ENCODE measurements at places on chromosomes 7 and 10.

DNA sequence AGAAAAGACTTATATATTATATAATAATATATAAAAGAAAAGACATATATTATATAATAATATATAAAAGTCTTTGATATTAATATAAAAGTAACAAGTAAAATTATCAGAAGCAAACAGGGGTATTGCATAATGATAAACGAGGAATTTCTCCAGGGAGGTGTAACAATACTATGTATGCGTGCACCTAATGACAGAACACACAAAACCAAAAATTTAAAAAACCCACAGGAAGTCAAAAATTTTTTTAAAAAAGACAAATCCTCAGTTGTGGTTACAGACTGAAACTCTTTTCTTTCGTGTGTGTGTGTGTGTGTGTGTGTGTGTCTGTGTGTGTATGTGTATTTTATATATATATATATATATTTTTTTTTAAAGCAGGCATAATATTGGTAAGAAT lies 279.2 kb upstream of the DPP6 start:
- DNase-seq, result no peak

DNA sequence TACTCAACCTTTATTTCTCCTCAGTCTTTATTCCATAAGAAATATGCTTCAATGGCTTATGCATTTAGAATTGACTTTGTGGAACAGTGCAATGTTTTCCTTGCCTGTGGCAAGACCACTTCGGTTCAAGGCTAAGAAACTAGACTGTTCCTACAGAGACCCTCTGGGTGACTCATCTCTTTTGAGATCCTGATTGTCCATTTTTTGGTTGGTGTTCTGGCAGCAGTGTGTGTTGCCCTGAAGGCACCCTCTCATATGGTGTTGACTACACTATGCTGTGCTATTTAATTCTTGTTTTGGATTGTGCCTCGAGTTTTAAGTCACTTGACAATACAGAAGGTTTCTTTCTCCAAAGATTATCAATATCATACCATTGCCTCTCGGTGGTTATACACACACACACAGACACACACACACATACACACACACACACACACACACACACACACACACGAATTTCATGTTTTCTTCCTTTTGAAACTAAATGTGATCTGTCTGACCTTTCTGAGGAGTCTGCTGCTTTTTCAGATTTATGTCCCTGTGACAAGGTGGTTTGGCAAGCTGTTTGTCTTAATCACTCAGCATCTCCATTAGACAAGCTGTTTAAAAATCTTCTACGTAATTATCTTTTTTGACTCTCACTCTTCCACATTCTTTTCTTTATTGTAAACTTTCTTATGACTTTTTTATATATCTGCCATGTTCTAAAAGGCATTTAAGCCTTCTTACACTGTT lies 187.2 kb downstream of the VTI1A start:
- DNase-seq, result no peak

- DNase-seq, result no peak
These were observed 368.1 kb downstream of the RPS24 start for GRCh38 chr10:78401624-78402367.

- no peak for DNase-seq
These were observed 1.3 kb downstream of the LDB1 start for GRCh38 chr10:102118867-102119266.

DNA sequence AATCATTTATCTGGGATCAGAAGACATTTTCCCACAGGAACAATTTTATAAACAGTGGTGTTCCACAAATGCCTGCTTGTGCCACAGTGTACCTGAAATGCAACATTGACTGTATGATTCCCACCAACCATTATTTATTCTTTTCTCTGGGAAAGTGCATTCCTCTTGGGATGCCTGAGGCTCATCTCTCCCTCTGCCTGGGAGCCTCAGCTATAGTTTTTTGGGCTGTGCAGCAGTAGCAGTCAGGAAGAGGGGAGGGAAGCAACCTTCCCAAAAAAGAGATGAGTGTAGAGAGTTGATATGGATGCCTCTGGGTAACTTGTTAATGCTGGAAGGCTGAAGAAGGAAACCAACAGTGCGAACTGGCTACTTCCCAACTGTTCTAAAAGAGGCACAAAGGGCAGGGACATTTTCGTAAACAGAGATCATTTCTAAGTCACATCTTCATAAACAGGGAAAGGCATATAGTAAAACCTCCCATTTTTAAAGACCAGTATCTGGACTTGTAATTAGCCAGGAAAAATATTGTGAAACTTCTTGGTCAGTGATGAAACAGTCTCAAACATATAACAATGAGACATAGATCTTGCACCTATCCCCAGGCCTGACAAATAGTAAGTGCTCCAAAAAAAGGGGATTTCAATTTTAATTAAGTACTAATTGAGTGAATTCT lies 1.4 kb upstream of the CALD1 start:
- DNase-seq, result no peak

DNA sequence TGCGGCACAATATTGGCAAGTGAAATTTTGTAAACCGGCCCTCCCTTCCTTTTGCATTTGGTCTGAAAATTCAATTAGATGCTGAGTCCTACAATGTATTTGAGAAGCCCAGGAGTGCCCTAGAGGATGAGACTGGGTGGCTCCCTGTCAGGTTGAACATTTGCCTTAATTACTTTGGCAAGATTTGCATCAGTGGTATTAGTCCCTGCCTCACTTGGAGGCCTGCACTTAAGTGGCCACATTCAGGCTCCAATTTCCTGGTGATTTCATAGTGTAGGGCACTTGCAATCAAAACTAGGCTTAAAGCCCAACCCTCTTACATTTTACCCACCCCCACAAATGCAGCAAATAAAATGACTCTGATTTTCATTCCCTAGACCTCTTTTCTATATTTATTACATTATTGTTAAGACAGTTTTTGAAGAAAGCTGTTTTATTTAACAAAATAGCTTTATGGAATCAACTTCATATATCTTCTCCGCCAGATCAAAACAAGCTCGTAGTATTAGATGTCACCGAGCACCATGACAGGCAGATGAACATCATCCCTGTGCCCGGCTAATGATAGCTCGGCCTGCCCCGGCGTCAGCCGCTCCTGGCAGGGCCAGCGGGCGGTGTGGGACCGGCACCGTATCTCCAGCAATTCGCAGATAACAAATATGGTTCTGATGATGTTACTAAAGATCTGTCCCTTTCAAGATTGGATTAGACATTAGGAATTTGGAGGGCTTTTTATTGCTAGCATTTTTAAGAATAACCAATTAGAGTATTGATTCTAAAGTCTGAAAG lies 73.6 kb downstream of the EGFR start:
- no peak for DNase-seq

DNA sequence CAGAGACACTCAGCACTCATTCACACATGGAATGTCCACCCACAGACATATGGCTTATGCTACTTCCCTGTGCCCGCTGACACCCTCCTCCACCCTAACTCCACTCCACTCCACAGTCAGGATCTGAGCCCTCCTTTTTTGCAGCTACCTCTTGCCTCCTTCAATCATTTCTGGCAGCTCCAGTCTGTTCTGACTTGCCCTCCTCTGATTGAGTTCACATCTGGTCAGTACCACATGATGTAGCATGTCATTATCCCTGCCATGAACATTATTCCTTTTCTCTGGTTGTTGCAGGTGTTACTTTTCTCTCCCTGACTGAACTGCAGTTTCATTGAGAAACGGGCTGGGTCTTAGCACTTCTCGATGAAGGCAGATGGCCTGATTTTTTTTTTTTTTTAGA lies 130.1 kb upstream of the EGR2 start:
- DNase-seq, result no peak

DNA sequence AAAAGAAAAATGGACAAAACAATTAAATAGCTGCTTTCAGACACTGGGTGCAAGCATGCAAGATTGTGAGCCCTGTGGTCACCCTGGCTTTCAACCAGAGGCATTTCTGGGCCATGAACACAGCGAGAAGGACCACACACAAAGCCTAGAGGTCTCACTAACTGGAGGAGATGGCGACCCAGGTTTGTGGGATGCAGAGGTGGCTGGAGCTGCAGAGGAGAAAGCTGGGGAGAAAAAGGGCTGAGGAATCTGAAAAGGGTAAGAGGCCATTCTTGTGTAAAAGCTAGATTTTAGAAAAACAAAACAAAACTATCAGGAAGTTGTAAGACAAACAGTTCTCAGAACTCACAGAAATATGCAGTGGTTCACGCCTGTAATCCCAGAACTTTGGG lies 30.1 kb upstream of the PTPRN2 start:
- DNase-seq, result no peak

GRCh38 chr7:16935341-16935735 lies 53.6 kb upstream of the AGR3 start:
- DNase-seq, result no peak

DNA sequence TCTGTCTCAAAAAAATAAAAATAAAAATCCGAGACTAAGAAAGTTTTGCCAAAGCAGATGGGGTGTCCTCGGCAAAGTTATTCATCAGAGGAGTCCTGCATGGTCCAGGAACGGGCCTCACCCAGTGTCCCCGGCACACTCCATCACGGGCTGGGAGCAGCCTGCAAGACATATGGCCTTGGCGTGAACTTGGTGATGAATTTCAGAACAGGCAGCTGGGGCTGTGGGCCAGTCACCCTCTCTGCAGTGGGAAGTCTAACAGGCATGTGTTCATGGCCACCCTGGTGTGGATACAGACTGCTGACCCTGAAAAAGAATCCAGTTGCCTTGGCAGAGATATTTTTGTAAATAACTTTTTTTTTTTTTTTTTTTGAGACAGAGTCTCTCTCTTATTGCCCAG lies 34.7 kb downstream of the NPTX2 start:
- no peak for DNase-seq

- DNase-seq, result no peak
These were observed 189.3 kb downstream of the ABCA13 start for GRCh38 chr7:48360574-48360973.

DNA sequence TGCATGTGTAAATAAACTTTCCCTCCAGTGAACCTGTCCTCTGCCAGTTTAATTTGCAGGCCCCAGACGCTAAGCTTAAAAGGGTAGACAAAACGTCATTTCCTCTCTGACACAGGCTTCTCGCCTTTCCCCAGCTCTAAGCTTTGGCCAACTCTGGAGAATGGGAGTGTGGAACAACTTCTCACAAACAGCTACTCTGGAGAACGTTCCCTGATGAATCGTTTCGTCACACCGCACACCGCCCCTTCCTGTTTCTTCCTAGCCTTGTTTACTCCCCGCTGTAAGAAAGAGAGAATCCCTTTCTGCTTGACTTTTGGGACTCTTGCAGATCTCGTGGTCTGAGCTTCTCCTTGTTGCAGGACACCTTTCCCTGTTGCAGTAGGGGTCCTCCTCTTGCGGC lies 564.2 kb downstream of the TCERG1L start:
- no peak for DNase-seq

- no peak for DNase-seq
These were observed 164.6 kb downstream of the LRRN3 start for GRCh38 chr7:111255576-111255975.

GRCh38 chr10:132355297-132355696 lies 23.3 kb downstream of the LRRC27 start:
- no peak for DNase-seq

- DNase-seq, result no peak
These were observed 5.6 kb downstream of the BZW2 start for GRCh38 chr7:16651396-16652239.

- no peak for DNase-seq
These were observed 158.9 kb downstream of the EGFR start for GRCh38 chr7:55177589-55178261.

GRCh38 chr7:69245646-69246045 lies 352.6 kb upstream of the AUTS2 start:
- DNase-seq, result no peak

- no peak for DNase-seq
These were observed 6.1 kb upstream of the KEL start for GRCh38 chr7:142968229-142968628.

DNA sequence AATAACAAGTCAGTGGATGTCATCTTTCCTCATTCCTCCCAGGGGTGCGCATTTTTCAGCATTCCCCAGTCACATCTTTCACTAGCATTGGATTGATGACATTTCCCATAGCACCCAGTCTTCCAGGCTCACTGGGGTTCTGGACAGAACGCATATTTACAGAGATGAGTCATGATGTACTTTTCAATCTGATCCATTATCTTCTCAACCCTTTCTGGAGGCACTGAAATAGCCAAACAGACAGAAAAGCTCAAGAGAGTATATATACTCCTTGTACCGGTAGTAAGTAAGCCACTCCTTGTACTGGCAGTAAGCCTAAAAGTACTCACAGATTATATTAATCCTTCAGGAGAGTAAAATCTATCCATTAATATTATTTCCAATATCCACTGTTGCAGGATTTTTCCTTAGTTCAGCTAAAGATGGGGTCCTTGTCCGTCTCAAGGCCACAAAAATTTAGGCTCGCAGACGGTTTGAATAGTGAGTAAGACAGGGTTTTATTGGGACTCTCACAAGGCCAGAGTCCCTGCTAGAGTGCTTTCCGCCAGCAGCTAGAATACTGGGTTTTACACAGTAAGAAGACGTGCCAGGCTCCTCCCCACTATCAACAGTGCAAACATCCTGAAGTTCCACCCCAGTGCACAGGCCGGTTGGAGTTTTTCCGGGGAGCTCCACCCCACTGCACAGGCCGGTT lies 60.8 kb downstream of the MDH2 start:
- DNase-seq, result no peak

- no peak for DNase-seq
These were observed 48.7 kb downstream of the GPR141 start for GRCh38 chr7:37732253-37732652.

GRCh38 chr10:26951650-26952049 lies 90.9 kb upstream of the ABI1 start:
- DNase-seq, result no peak

GRCh38 chr10:78755877-78756455 lies 312.8 kb upstream of the ZMIZ1 start:
- no peak for DNase-seq

DNA sequence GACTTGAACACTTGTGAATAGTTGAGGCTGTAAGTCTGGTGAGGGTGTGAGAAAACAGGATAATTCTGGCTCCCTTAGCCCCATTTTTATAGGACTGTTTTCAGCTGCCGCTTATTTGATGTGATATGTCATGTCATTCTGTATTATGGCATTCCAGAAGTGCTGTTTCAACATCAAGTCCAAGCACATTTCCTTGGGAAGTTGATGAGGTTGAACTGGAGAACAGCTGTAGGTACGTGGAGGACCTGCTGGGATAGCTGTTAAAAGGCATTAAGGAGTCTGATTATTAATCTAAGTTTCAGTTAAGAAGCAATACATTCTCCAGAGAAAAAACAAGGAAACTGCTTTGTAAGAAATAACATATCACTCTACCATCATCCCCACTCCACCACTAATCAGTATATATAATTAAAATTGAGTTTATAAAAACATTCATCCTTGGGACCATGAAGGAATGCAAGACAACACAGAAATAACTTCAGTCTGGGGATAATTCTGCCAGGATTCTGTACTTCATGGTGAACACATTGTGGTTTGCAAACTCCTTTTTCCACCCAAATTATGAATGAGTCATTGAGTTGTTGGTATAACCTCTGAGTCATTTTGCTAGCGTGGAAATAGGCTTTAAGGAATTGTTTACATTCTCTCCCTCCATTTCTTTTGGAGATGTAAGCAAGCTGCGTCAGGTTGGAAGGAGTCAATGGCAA lies 39.9 kb upstream of the TMEM229A start:
- no peak for DNase-seq

GRCh38 chr7:90586091-90586490 lies 10.0 kb upstream of the CDK14 start:
- DNase-seq, result no peak

GRCh38 chr10:77993620-77994019 lies 35.7 kb downstream of the POLR3A start:
- no peak for DNase-seq

- DNase-seq, result no peak
These were observed 332.6 kb upstream of the TPK1 start for GRCh38 chr7:145168427-145168826.

Measured in stimulated activated CD4-positive, alpha-beta T cell treated with anti-CD3 and anti-CD28 coated beads, Interleukin-1b, Interleukin-23, amount 100 ng/mL, for 24 hours (primary cell).